ENCODE measurements at places on chromosomes 16 and 17.

GRCh38 chr16:15879255-15879811, 9.1 kb downstream of the CEP20 start:
- no peak for DNase-seq

DNA sequence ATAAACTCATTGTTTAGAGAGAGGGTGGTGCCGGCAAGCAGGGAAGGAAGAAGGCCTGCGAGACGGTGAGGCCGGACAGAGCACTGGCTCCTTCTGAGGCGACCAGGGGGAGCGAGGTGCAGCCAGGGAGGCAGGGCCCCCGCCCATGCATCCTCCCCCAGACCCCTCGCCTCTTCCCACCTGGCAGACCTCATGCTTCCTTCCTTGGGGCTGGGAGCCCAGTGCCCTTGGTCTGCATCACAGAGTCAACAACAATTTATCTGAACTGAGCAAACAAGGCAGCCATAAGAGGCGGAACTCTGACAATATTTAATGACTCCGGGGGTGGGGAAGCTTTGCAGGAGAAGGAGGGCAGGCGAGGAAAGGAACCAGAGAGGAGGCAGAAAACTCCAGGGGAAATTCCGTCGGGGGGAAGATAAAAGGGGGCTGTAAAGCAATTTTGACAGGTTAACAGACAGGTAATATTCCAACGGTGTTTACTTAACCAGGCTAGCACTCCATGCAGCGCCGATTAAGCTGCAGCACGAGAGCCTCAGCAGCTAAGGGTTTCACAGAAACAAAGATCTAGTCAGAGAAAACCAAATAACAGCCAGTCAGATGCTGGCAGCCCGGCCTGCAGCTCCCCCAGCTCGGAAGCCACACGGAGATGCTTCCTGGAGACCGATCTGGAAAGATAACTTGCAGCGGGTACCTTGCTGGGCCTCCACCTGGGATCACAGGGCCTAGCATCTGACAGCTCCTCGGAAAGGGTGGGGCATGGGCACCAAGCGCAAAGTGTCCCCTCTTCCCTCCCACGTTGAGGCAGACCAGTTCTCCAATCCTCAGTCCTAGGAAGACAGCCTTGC, 398.2 kb downstream of the SOX9 start:
- no peak for DNase-seq

DNA sequence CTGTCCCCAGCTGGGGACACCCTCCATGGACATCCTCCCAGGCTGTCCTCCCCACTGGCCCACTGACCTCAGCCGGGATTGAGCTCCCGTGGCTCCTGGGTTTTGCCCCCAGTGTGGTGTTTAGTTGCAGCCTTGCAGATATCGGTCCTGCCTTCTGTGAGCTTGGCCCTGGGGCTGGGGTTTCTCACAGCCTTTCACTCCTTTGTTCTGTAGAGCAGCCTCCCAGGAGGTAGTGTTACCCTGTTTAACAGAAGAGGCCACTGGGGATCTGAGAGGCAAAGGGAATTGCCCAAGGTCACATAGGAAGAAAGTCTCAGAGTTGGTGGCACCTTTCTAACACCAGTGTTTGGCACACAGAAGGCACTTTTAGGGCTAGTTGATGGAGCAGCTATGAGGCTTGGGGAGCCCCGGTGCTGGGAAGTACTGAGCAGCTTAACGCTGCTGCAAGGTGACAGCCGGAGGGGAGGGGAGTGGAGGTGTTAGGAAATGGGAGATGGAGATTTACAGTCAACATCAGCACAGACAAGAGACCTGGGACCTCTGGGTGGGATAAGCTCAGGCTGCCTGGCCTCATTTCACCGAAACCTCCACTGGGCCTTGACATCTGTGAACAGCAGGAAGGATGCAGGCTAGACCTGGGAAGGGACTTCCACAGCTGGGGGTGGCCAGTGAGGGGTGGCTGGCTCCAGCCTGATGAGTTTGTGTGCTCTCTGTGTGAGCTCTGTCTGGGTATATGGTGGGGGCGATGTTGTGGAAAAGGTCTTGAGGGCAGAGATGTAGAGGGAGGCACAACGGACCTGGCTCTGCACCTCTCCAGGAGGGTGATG, 26.1 kb downstream of the CACNA1G start:
- DNase-seq = no peak

GRCh38 chr16:89563639-89564392, 3.3 kb downstream of the RPL13 start:
- DNase-seq = no peak

GRCh38 chr16:86567701-86568581, 1.3 kb downstream of the FOXC2 start:
- no peak for DNase-seq

DNA sequence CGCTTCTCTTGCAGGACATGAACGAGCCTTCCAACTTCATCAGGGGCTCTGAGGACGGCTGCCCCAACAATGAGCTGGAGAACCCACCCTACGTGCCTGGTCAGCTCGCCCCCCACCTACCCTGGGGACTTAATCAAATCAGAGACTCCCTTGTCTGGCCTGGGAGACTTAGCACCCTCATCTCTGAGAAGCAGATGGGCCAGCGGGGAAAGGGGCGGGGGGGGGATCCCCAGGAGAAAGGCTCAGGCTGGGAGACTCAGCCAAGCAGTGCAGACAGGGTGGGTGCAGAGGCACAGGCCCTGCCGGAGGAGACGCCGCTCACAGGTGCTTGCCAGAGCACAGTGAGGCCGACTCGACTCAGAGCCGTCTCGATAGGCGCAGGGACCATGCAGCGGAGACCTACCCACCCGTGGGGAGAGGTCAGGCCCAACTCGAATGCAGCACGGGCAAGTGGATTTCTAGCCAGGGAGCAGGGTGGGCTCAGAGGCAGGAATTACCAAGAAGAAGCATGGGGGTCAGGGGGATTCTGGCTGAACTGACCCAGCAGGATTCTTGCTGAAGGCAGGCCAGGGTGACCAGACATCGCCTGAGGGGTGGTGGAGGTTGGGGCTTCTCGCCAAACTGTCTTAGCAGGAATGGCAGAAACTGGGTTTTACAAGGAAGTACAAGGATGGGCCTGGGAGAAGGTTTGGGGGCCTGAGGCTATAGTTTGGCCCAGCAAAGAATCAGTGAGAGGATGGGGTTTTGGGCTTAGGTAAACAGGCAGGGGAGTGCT, 9.7 kb downstream of the GAA start:
- no peak for DNase-seq

DNA sequence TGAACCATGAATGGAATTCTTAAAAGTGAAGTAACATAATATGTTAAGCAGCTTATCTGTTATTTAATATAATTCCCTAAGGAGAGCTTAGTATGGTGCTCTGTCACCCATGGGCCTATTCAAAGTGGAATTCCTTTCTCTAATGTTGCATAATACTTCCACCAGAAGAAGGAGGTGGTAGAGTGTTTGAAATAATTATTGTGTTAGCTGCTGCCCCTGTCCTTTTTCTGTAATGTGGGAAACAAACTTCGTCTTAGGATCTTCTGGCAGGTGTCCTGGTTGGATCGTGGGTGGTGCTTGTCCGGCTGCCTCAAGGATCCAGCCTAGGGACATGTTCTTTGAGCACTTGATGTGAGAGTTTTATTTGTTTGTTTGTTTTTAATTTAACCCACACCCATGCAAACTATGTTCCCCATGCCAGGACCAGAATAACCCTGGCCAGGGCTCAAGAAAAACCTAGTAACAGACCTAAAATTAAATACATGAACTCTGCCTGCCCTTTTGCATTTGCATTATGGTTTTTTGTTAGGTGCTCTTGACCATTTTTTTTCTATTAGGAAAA, 46.1 kb downstream of the ZNRF1 start:
- DNase-seq = no peak

GRCh38 chr17:77316191-77316641, 175.4 kb downstream of the SEC14L1 start:
- DNase-seq = no peak

DNA sequence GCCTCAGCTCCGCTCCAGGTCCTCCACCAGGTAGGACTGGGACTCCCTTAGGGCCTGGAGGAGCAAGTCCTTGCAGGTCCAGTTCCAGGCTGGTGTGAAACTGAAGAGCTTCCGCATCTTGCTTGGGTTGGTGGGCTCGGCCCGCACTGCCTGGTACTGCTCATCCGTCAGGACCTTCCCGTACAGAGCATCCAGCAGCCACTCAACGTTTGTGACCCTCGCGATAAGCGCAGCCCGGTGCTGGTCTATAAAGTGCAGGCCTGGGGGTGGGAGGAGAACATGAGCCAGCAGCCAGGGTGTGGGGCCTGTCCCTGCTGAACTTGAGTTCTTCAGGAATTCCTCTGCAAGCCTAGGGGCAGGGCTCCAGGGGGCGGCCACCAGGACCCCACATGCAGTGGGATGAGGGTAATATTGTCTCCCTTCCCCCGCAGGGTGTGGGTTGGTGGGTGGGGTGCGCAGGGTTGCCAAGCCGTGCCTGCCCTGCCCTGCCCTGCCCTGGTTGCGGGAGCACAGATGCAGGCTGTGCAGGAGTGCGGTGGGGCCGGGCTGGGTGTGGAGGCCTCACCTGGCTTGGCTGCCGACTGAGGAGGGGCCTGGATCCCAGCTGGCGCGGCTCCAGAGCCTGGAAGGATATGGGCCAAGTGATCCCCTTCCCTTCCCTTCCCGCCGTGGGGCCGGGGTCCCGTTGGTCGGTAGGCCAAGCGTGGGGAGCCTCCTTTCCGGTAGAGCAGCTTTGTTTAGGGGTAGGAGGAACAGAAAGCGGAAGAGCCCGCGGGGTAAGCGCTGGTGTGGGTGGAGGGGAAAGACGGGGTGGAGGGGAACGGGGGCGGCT, 762 bp downstream of the PYCARD start:
- no peak for DNase-seq

- no peak for DNase-seq
These were observed 359.3 kb downstream of the NPIPA8 start for GRCh38 chr16:17977260-17977659.

DNA sequence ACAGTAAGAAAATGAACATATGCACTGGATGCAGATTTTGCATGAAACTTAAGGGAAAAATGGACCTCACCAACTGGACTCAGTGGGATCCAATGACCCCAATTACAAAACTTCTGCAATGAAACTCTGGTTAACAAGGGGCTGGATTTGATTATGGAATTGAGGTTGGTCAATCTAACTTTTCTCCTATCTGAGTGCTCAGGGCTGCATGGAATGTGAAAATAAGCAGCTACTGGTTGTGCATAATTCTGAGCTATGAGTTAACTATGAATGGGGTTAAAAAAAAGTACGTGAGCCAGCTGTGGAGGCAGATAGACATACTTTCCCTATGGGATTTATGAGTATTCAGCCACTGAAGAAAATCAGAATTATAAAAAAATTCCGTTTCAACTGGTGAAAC, 9.2 kb downstream of the FAM20A start:
- no peak for DNase-seq

DNA sequence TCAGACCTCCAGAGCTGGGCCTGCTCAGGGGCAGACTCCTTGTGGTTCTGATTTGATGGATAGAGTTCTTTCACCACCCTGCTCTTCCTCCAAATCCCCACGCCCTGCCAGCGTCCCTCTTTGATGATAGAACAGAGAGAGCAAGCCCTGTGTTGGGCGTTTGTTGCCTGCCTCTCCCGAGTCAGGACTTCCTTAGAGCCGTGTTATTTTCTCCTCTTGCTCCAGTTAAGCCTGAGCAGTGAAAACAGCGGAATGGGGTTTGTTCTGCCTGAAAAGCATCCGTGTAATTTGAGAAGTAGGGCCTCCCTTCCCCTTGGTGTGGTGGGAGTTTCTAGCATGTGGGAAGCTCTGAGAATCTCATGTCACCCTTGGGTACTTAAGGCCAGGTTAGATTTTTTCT, 22.1 kb downstream of the TMEM94 start:
- DNase-seq = no peak

DNA sequence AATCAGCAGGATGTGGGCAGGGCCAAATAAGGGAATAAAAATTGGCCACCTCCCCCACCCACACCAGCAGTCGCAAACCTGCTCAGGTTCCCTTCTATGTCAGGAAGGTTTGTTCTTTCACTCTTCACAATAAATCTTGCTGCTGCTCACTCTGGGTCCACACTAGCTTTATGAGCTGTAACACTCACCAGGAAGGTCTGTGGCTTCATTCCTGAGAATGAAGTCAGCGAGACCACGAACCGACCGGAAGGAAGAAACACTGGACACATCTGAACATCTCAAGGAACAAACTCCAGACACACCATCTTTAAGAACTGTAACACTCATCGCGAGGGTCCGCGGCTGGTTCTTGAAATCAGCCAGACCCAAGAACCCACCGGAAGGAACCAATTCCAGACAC, 115.5 kb upstream of the TBX2 start:
- no peak for DNase-seq

GRCh38 chr16:89191033-89191900, 9.1 kb downstream of the SLC22A31 start:
- no peak for DNase-seq

- no peak for DNase-seq
These were observed 208.3 kb upstream of the PMFBP1 start for GRCh38 chr16:72380283-72380682.

- DNase-seq = no peak
These were observed 27.5 kb upstream of the NKD1 start for GRCh38 chr16:50520451-50521245.

DNA sequence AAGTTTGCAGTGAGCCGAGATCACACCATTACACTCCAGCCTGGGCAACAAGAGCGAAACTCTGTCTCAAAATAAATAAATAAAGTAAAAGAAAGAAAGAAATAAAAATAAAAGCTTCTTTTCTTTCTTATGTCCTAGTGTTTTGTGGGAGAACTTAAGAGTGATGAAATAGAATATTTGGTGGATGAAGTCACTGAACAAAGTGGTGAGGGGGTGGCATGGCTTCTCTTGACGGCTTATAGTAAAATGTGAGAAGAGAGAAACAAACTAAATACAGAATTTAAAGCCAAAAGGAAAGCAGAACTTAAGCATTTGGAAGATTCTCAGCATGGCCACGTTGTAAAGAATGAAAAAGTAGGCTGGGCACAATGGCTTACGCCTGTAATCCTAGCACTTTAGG, 15.3 kb downstream of the SGF29 start:
- DNase-seq = no peak

DNA sequence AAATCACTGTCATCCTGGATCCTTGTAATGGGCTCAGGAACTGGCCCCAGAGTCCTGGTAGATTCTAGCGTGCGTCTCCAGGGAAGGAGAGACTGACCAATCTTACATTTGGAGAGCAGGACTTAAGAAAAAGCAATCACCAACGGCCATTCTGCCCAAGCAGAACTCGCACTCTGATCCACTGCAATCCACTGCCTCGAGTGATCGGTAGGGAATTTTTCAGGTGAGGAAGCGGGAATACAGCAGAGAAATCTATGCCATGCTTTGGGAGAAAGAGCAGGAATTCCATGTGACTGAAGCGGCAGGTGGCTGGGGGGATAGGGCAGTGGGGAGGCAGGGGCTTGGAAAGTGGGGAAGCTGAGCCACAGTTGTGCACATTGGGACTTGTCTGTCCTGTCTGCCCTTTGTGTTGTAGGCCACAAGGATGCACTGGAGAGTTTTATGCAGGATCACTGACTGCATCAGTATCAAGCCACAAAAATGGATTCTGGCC, 143.9 kb upstream of the HS3ST2 start:
- DNase-seq = no peak
